AG04449 (cell line): ENCODE measurements at places on chromosomes 6 and 20.
A peak's percentile ranks its signal among the peaks of the same experiment; 100 is the strongest.

DNA sequence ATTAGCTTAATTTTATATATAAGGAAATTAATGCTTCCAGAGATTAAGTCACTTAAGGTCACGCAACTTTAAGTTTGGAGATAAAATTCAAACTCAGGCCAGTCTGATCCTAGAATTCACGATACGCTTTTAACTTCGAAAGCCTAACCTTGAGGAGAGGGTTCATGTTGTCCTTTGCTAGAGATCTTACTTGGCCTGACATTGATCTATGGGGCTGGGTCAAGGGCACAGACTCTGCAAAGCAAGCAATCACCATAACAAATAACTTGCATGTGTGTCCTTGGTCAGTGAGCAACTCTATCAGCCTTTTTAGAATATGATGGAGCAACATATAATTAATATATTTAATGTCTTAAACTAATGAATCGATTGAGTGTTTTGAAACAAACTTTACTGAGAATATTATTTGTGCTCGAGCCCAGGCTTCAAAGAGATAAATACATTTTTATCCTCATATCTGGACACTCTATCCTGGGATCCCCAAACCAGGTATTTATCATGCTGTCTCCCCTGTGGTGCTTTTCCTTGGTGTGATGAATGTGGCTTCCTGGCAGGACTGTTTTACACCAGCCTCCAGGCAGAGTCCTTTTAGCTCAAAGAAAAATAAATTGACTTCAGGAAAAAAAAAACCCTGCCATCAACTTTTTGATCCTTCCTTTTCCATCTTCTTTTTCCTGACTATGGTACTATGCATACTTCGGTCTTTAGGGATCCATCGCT is 29.1 kb downstream of the RPS12 start:
- DNase-seq, result no peak

DNA sequence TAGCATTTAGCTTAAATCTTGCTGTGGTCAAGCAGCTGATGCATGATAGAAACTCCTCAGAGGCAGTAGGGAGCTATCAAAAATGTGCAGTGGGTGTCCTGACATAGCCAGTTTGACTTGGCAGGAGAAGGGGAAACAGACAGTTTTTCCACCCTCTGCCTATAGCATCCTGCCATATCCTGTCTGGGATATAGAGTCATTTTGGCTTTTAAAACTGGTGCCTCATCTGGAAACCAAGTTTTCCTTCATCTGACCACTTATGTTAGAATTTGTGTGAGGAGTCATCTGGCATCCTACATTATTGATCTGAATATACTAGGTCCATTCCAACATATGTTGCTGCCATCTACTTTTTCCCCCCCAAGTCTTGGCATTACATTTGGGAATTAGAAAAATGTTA is 284.1 kb downstream of the CD109 start:
- no peak for DNase-seq

GRCh38 chr6:63527658-63528514 is 44.4 kb upstream of the LOC128125822 start:
- peak; percentile 97 for DNase-seq

GRCh38 chr6:80550748-80551147 is 444.3 kb downstream of the BCKDHB start:
- no peak for DNase-seq

DNA sequence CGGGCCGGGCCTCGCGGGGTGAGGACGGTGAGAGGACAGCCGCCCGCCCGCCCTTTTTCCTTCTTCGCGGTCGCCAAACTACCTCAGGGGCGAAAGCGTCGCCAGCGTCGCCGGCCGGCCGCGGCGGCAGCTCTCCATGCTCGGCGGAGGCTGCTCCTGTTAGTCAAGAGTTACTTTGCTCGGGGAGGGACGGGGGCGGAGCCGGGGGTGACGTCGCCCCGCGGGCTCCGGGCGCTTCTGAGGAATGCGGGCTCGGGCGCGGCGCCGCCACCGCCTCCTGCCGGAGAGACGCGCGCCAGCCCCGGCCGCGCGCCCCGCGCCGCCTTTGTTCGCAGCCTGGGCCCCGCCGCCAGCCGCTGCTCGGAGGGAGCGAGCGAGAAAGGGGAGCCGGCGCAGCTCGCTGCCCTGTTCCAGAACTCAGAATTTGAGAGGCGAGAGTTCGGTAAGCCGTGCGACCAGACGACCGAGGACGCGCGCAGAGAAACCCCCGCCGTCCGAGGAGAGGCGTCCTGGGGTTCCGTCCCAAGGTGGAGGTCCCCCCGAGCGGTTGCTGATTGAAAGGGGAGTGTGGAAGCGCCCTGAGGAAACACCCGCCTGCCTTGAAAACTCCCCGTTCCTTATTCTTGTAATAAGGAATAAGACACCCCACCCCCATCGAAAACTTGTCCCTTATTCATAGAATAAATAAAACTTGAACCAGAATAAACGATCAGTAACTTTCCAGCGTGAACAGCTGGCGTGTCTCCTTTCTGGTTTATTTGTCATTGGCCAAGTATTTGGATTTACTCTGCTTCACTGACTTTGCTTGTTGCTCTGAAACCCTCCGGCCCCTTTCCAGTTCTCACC is at the start of gene PTPRK:
TSS of gene PTPRK (minus strand) at position 164 of the 846 bp plus-strand sequence. CDS start 241 bp downstream, outside the sequence.
- no peak for DNase-seq

DNA sequence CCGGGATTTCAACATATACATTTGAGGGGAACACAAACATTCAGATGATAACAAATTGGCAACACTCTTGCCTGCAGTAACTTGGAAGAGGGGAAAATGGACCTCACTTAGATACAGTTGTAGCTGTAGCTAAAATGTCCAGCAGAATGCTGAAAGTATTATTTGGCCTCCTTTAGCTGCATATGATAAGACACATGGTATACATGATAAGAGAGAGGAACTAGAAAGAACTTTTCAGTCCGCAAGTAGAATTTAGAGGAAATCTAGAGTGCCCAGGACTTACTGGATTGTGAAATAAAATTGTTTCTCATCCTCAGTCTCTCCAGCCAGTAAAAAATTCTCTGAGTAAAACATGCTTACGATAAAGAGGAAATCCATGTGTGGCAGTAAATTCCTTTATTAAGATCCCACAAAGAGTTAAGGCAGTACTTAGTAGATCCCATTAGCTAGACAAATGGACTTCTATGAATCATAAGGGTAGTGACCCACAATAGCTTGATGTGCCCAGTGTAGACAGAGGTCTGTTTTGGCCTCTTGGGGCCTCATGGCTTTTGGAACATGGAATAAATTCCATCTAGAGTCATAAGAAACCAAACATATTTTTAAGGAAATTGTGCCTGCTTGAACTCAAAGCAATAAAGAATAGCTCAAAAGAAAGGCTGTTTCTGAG is 87.9 kb upstream of the RBM24 start:
- DNase-seq, result no peak

DNA sequence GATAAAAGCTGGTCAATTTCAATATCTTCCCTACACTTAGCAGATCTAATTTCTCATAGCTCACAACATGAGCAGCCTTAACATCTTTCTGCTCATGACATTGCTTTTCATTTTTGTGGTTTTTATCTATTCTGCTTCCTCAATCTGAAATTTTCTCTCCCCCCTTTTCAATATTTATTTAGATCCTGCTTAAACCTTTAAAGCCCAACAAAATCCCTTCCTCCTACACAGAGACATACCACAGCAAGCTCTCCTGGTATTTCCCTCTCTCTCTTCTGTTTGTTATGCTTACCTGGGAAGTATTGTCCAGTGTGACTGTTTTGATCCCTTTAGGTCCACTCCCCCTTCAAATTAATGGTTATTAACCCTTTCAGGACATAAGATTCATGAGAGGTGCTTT is 582.5 kb downstream of the RFPL4B start:
- no peak for DNase-seq

GRCh38 chr20:45840700-45841198 is 7.2 kb downstream of the SNX21 start:
- no peak for DNase-seq

GRCh38 chr6:118645395-118645794 is 6.0 kb downstream of the CEP85L start:
- DNase-seq, result no peak

GRCh38 chr6:51996296-51996947 is 91.0 kb downstream of the PKHD1 start:
- no peak for DNase-seq

DNA sequence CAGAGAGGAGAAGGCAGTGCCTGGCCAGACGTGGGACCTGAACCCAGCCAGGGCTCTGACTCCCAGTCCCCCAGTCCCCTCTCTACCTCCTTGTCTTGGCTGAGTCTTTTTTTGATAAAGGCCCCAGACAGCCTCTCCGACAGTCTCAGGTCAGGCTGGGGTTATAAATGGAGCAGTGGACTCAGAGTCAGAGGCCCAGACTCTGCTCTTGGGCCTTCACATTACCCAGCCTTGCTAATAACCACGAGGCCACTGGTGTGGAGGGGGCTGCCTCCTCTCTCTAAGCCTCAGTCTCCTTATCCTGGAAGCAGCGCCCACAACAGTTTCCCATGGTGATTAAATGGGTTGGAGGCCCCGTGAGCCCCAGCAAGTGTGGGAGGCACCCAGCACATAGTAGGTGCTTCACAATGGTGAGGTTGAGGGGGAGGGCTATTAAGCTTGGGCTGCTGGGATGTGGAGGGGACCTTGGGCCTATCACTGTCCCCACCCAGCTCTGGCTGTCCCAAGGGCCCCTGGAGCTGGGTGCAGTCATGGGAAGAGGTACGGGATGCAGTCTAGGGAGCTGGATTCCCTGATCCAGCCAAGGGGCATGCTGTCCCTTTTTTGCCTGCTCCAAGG is 35.7 kb downstream of the TGM2 start:
- DNase-seq, result no peak

GRCh38 chr6:51266604-51267003 is 447.9 kb downstream of the TFAP2B start:
- DNase-seq, result no peak

DNA sequence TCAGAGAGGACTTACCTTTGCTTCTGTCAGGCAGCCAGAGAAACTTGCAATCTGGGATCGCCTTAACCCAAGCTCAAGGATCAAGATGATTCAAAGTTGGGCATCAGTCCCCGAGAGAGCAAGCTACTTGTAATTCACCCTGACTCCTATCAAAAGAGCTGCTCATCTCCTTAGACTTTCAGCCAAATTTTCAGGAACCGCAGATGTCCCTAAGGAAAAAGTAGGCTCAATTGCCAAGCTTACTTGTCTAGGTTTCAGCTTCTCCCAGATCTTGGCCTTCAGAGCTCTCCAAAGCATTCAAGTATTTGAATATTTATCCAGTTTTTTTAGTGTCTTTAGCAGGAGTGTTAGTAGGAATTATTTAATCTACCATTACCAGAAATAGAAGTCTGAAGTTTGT is 434.1 kb upstream of the MMS22L start:
- DNase-seq, result no peak

- no peak for DNase-seq
These were observed 1.4 kb downstream of the C6orf52 start for GRCh38 chr6:10692965-10693538.

GRCh38 chr6:89010825-89011224 is 47.4 kb upstream of the RNGTT start:
- no peak for DNase-seq

DNA sequence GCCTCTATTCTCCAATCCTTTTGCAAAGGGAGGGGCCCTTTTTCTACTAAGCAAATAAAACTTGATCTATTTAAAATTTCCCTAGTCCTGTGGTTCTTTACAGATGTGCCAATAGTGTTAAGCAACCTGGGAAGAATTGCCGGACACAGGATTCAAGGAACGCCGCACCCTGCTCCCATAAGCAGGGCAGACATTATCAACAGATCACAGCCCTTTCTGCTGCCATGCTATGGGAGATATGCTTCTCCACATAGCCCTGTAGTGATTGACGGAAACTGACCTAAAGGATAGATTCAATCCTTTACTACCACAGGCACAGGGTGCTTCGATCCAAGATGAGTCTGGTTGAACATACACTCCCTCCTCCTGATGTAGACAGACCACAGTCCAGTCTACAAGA is 118.4 kb upstream of the TRAF3IP2 start:
- no peak for DNase-seq

- no peak for DNase-seq
These were observed 859.8 kb downstream of the MAFB start for GRCh38 chr20:39829256-39829655.

DNA sequence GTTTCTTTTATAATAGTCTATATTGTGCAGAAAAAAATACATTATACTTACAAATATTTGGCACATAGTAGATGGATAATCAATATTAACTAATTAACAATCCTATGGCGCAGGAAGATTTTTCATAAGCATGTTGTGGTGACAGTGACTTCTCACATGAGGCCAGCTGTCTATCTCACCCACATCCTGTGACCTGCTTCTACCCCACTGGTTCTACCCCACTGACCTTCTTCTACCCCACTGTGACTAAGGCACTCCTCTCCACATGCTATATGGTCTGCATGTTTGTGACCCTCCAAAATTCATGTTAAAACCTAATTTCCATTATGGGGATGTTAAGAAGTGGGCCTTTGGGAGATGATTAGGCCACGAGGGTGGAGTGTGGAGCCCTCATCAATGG is 394.8 kb upstream of the AGPAT4 start:
- DNase-seq, result no peak

DNA sequence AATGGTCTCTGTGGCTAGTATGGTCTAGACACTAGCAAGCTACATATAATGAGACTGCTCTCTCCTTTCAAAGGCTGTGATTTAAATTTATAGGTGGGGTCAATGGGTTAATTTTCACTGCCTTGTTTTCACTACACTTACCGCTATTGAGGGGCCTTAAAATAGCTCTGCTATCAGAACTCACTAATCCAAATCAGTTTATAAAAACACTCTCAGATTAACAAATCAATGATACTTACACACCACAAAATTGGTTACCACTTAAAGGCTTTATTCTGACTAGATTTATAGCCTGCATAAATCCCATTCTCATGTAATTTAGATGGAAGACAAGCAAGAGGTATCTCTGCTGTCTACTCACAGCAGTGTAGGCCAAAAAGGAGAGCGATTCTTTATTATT is 313.0 kb upstream of the AGPAT4 start:
- DNase-seq, result no peak

GRCh38 chr6:5671601-5672559 is 334.8 kb downstream of the NRN1 start:
- DNase-seq, result no peak

GRCh38 chr20:2930538-2930937 is 57.3 kb downstream of the PTPRA start:
- DNase-seq, result no peak

DNA sequence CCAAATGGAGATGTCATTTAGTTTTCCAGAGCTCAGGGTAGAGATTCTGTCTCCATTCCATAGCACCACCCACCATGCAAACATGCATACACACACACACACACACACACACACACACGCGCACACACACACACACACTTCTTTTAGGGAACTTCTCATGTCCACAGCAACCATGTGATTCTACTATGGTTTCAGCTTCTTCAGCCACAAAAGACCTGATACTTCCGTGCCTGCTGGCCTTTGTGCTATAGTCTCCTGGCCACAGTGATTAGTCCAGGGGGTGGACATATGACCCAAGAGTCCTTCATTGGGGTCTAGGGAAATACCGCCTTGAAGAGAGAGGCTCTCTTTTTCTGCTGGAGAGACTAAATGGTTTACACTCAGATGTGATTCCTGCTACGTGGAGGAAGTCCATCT is 53.5 kb downstream of the CARMIL1 start:
- no peak for DNase-seq

DNA sequence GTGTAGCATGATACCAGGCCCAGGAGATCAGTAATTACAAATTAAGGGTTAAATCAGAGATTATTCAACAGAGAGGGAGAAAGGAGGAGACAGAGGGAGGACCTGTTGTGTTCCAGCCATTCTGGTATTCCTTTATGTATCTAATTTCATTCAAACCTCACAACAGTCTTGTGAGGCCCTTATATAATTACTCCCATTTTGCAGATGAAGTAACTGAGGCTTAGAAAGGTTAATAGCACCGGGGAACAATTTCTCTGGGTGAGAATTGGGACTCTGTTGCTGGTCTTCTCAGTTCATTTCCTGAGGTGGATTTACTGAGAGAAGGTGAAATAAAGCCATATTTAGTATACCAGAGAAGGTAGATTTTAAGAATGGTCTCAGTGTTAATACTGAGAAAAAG is 66.6 kb downstream of the C6orf52 start:
- DNase-seq, result no peak
